H1 (cell line): ENCODE measurements at places on chromosomes 16 and 17.

- DNase-seq = peak; percentile 67
- peak overlapping the region; percentile 36 for H3K4me3 ChIP-seq
- H3K4me1 ChIP-seq = peaks cover 13% of the 10 kb centered on the region
- no peaks in the 10 kb centered on the region for H3K36me3 ChIP-seq
- peaks cover 84% of the 10 kb centered on the region for H3K27me3 ChIP-seq
These were observed 3.3 kb downstream of the HOXB2 start for GRCh38 chr17:48541577-48542113.

DNA sequence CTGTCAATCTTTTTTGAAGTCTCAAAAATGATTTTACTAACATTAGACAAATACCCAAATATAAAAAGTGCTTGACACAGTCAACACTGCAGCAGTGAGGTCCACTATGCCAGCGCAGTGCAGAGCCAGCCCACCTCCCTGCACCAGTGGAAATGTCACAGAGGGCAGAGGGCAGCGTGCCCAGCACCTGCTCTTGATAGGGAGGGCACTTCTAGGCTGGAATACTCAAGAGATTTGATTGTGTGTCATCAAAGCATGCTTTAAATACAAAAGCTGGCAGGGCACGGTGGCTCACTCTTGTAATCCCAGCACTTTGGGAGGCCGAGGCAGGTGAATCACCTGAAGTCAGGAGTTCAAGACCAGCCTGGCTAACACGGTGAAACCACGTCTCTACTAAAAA lies 136.0 kb downstream of the ANKRD11 start:
- no peak overlapping the region for H3K27ac ChIP-seq
- H3K4me1 ChIP-seq = no peaks in the 10 kb centered on the region; the same call in 1 of the 2 replicates
- DNase-seq = no peak
- H3K36me3 ChIP-seq = no peaks in the 10 kb centered on the region
- H3K27me3 ChIP-seq = no peaks in the 10 kb centered on the region
- no peak overlapping the region for H3K4me3 ChIP-seq

DNA sequence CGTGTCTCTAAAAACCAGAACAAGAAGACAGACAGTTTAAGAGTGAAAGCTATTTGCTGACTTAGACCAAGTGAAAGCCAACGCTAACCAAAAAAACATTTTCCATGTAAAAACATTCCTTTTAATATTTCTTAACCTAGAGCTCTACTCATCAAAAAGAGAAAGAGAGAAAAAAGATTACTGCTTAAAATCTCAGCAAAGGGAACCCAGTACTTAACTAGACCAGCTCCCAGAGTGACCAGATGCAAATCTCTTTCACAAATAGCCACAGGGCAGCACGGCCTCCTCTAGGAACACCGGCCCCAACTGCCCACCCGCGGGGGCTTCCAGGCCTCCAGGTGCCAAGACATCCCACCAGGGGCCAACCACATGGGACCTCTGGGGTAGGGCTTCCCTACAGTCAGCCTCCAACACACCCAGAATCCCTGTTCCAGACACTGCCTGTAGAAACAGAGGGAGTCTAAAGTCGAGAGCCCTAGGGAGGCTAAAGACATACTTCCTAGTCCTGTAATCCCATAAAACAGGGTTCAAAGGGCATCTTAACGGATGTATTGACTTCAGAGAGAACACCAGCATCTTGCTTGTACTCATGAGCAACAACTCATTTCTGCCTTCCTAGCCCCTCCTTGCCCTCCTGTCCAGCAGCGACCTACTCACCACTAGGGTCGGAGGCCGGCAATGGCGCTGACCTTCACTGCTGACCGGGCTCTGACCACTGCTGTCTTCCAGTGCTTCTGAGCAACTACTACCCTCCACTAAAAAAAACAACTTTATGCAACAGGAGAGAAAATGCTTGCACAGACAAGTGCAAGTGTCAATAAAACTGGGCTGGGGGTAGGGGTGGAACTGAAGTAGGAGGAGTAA lies 21.3 kb downstream of the ZCCHC14 start:
- H3K4me1 ChIP-seq = peaks cover 3% of the 10 kb centered on the region
- no peaks in the 10 kb centered on the region for H3K36me3 ChIP-seq
- DNase-seq = no peak
- no peak overlapping the region for H3K27ac ChIP-seq
- no peaks in the 10 kb centered on the region for H3K27me3 ChIP-seq
- H3K4me3 ChIP-seq = no peak overlapping the region

- H3K36me3 ChIP-seq = no peaks in the 10 kb centered on the region
- no peak for DNase-seq
- no peaks in the 10 kb centered on the region for H3K27me3 ChIP-seq
- H3K4me3 ChIP-seq = no peak overlapping the region
These were observed 5.4 kb upstream of the CYTH1 start for GRCh38 chr17:78787444-78787843.

GRCh38 chr17:63102034-63102433 lies 136.0 kb downstream of the TANC2 start:
- no peak overlapping the region for H3K27ac ChIP-seq
- no peaks in the 10 kb centered on the region for H3K36me3 ChIP-seq
- no peak for DNase-seq
- H3K4me3 ChIP-seq = no peak overlapping the region
- no peaks in the 10 kb centered on the region for H3K4me1 ChIP-seq

DNA sequence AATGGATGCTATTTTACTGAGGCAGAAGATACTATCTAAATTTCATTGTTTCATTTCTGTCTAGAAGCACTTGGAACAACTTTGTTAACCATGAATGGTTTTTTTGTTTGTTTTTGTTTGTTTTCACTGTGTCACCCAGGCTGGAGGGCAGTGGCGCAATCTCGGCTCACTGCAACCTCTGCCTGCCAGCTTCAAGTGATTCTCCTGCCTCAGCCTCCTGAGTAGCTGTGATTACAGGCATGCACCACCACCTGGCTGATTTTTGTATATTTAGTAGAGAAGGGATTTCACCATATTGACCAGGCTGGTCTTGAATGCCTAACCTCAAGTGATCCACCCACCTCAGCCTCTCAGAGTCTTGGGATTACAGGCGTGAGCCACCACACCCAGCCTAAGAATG lies 40.5 kb downstream of the ABHD15 start:
- DNase-seq = no peak
- H3K36me3 ChIP-seq = peaks cover 49% of the 10 kb centered on the region
- H3K4me3 ChIP-seq = no peak overlapping the region
- H3K27ac ChIP-seq = no peak overlapping the region
- no peaks in the 10 kb centered on the region for H3K27me3 ChIP-seq
- no peaks in the 10 kb centered on the region for H3K4me1 ChIP-seq

DNA sequence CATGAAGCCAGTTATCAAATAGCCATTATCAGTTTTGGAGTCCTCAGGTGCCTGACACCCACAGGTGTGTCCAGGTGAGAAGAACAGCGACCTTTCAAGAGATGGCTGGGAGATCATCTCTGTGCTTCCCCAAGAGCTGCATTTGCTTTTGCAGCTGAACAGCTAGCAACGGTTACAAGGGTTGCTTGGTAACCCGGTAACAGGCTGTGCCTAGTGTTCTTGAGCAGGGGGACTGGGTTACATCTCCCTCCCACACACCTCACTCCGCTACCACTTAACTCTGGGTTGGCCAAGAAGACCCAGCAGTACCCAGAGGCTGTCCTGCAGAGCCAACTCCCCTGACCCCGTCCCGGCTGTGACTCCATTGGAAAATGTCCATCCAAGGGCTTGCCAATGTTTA lies 147.0 kb downstream of the SLC39A11 start:
- DNase-seq = no peak
- H3K27ac ChIP-seq = no peak overlapping the region
- H3K36me3 ChIP-seq = no peaks in the 10 kb centered on the region
- no peaks in the 10 kb centered on the region for H3K4me1 ChIP-seq

GRCh38 chr16:13781169-13781564 lies 138.8 kb upstream of the ERCC4 start:
- H3K4me3 ChIP-seq = no peak overlapping the region
- no peaks in the 10 kb centered on the region for H3K27me3 ChIP-seq
- DNase-seq = no peak
- H3K27ac ChIP-seq = no peak overlapping the region
- H3K36me3 ChIP-seq = no peaks in the 10 kb centered on the region
- H3K4me1 ChIP-seq = no peaks in the 10 kb centered on the region

GRCh38 chr16:9955677-9956076 lies 226.6 kb downstream of the GRIN2A start:
- no peaks in the 10 kb centered on the region for H3K36me3 ChIP-seq
- H3K4me1 ChIP-seq = peaks cover 4% of the 10 kb centered on the region

- H3K36me3 ChIP-seq = no peaks in the 10 kb centered on the region
- H3K27ac ChIP-seq = no peak overlapping the region
- no peak for DNase-seq
- H3K27me3 ChIP-seq = no peaks in the 10 kb centered on the region
- no peaks in the 10 kb centered on the region for H3K4me1 ChIP-seq
These were observed 853 bp upstream of the DOK4 start for GRCh38 chr16:57486858-57487834.

GRCh38 chr17:64418506-64419339 lies 28.1 kb upstream of the PECAM1 start:
- H3K4me3 ChIP-seq = no peak overlapping the region
- H3K27ac ChIP-seq = no peak overlapping the region
- no peaks in the 10 kb centered on the region for H3K27me3 ChIP-seq
- no peaks in the 10 kb centered on the region for H3K36me3 ChIP-seq

DNA sequence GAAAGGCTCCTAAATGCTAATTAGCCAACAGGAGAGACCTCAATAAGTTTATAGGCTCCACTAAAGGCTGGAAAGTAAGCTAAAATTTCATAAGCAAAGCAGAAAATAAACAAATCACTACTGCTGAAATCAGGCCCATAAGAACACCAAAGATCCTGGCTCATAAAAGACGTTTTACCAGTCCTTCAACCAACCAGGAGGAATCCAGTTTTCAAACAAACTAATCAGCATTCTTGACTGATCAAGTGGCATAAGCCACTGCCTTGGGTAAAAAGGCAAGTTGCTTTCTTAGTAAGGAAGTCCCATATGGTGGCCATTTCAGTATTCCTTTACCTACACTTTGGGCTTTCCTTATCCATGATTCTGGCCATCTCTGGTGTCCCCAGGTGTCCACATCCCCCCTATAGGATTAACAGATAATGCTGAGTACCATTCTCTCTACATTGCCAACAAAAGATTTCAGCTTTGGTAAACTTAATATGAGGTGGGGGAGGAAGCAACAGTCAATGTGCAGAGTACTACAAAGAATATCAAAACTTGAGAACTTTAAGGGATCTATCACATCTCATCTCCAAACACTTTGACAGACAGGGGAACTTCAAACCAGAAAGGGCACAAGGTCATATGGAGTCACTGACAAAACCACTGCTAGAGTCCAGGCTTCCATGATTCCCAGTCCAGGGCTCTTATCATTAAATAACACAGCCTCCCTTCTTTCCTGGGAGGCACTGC lies 1.3 kb downstream of the TOM1L2 start:
- H3K27me3 ChIP-seq = no peaks in the 10 kb centered on the region
- no peak overlapping the region for H3K27ac ChIP-seq
- no peak for DNase-seq
- H3K4me1 ChIP-seq = peaks cover 2% of the 10 kb centered on the region; the same call in 1 of the 2 replicates

DNA sequence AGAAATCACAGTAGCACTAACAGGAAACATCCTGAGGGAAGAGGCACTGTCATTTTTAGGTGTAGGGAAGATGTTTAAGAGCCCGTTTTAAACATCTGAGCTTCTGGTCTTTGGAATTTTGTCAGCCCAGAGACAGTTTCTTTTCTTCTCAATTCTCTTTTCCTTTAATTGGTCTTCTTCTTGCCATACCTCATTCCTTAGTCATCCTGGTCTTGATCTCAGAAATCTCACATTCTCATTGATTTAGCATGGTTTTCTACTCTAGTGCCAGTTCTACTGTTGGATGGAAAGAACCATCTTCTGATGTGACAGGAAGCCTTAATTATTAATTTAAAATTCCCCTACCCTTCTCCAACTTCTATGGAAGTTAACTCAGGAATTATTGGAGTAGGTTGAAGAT lies 25.4 kb downstream of the BMERB1 start:
- H3K4me3 ChIP-seq = no peak overlapping the region
- H3K27me3 ChIP-seq = no peaks in the 10 kb centered on the region
- H3K27ac ChIP-seq = no peak overlapping the region
- DNase-seq = no peak
- no peaks in the 10 kb centered on the region for H3K4me1 ChIP-seq

- peak; percentile 49 for DNase-seq
- no peaks in the 10 kb centered on the region for H3K36me3 ChIP-seq
- H3K27me3 ChIP-seq = no peaks in the 10 kb centered on the region
These were observed 96.4 kb upstream of the SHISA6 start for GRCh38 chr17:11144358-11145233.

- H3K27me3 ChIP-seq = peaks cover 21% of the 10 kb centered on the region
- DNase-seq = no peak
- H3K27ac ChIP-seq = no peak overlapping the region
- no peak overlapping the region for H3K4me3 ChIP-seq
These were observed 1.5 kb upstream of the SYT17 start for GRCh38 chr16:19166500-19166899.

- peak; percentile 62 for DNase-seq
- H3K4me1 ChIP-seq = no peaks in the 10 kb centered on the region; the same call in none of the 2 replicates
- no peak overlapping the region for H3K4me3 ChIP-seq
- H3K27ac ChIP-seq = no peak overlapping the region
- peaks cover 40% of the 10 kb centered on the region; the same call in 1 of the 2 replicates for H3K36me3 ChIP-seq
These were observed 3.7 kb downstream of the NUBP2 start for GRCh38 chr16:1786242-1787055.
